ENCODE measurements at places on chromosomes 3 and 15.

DNA sequence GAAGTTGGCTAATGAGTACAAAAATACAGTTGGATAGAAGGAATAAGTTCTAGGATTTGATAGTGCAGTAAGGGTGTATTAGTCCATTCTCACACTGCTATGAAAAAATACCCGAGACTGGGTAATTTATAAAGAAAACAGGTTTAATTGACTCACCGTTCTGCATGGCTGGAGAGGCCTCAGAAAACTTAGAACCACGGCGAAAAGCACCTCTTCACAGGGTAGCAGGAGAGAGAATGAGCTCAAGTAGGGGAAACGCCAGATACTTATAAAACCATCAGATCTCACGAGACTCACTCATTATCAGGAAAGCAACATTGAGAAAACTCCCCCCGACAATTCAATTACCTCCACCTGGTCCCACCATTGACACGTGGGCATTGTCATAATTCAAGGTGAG, 483.3 kb downstream of the TUSC7 start:
- DNase-seq = no peak

DNA sequence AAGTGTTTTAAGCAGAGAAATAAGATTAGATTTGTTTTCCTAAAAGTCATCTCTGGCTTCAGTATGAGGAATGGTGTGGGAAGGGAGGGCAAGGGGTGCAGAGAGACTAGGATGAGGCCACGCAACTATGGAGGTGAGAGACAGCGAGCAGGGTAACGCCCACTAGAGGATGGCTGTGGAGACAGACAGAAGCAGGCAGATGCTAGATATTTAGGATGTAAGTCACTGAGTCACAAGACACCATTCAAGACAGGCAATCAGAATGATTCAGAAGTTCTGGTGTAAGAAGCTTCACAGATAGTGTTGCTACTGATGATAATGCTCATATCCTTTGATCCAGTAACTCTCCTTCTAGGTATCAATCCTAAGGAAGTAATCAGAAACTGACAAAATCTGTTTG, 19.1 kb downstream of the HSPBAP1 start:
- peak; percentile 38 for DNase-seq

DNA sequence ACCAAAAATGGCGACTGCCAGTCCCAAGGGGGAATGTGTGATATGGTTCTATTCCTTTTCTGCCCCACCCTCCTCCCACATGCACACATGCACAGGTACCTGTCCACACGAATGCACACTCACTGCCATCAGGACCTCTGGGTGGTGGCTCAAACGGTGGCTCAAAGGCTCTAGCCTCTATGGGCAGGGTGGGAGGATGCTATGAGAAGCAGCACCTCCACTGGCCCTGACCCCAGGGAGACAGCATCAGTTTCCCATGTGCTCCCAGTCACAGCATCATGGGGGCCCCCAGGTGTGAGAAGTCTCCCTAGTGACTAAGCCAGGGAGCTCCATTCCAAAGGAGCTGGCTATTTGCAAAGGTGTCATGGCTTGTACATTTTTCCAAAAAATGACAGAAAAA, 15.9 kb downstream of the SEMA3G start:
- DNase-seq = no peak

DNA sequence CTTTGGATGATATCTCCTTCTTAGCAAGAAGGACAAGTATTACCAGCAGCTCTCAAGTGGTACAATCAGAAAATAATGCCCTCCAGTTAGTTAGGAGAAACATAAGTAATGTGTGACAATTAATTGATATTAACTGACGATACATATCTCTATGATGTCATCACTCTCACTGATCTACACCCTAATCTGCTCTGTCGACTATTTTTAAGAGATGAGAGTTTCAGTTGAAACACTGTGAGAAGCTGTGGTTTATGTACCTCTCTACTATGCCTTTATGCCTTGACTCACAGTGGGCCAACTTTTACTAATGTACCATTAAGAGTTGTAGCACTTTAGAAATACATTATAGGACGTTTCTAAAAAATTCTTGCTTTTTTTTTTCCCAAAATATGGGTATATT, 8.6 kb downstream of the CEP152 start:
- DNase-seq = no peak
